ENCODE measurements at places on chromosomes 5 and 9.

- DNase-seq: no peak
Measured at GRCh38 chr5:26259081-26259480, 779.3 kb downstream of the CDH9 start.

GRCh38 chr9:80188579-80188978 is 616.8 kb downstream of the TLE4 start:
- DNase-seq: no peak

GRCh38 chr5:124795829-124796228 is 49.4 kb upstream of the ZNF608 start:
- DNase-seq: no peak

GRCh38 chr9:20722221-20722620 is 38.2 kb downstream of the FOCAD start:
- no peak for DNase-seq

DNA sequence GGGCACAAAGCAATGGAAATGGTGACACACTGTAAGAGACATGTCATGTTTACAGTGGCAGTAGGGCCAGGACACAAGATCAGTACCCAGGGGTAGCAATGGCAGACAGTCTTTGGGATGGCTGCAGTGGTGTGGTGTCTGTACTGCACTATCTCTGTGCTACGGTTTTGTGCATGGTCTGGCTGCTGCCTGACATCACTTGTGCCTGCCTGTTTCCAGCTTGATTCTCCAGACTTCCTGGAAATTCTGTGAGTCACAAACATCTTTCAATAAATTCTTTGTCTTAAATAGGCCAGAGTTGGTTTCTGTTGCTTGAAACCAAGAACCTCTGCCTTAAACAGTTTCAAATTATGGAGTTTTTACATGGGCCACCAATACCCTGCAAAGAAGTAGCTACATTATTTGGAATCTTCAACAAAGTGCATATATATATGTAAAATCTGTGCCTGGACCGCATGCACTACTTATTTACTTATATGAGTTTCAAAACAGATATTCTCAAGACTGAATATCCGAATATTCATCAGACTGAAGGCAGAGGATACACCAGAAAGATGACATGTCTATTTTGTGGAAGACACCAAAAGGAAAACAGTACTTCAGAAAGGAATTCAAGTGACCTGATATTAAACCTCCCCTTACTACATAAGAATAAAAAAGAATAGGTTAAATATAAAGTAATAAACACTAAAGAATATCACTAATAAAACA is 188.1 kb downstream of the RFX3 start:
- DNase-seq: no peak

DNA sequence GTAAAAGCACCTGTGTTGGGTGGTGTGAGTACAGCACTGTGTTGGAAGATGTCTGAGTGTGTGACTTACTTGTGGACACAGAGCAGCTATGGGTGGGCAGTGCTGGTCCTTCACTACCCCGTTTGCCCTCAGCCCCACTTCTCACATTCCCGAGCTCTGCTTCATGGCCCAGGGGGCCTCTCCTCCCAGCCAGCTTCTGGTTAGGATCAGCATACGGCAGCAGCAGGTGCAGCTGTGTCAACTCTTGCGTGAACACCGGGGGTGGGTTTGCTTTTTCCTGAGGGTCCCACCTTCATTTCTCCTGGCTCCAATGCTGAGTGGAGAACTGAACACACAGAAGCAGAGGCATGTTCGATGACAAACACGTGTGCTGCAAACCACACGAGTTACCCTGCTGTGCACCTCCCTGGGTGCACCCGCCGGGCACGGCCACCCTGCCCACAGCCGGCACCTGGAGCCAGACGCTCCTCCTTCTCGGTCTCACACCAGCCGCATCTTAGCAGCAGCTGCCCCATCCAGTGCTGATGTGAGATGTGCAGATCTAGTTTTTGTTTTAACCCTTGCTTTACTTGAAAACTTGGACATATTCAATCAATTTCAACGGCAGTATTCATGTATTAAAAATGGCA is 14.9 kb upstream of the SLC6A3 start:
- DNase-seq: no peak

- no peak for DNase-seq
Measured at GRCh38 chr9:38166501-38166900, 97.5 kb upstream of the SHB start.

DNA sequence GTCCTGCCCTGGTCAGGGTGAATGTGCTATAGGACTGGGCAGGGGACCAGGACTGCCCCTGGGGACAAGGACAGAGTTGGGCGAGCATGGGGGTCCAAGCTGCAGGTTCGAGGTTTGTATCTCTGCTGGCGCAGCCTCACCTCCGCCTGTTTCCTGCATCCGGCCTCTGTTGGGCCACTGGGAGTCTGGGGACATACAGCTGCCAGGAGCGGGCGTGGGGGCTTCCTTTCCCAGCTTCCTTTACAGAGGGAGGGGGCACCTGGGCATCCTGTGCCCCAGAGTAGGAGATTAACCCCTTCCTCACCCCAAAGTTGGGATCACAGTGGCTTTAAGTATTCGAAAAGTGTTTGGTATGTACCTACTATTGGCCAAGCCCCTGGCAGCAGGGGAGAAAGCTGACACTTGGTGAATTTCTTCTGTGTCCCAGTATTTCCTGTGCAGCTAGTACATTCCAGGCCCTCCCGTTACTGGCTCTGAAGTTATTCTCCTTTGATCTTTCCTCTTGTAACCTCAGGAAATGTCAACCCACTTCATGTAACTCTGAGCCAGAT is 19.0 kb downstream of the OLFML2A start:
- no peak for DNase-seq

- no peak for DNase-seq
Measured at GRCh38 chr9:1267581-1267980, 217.4 kb downstream of the DMRT2 start.

DNA sequence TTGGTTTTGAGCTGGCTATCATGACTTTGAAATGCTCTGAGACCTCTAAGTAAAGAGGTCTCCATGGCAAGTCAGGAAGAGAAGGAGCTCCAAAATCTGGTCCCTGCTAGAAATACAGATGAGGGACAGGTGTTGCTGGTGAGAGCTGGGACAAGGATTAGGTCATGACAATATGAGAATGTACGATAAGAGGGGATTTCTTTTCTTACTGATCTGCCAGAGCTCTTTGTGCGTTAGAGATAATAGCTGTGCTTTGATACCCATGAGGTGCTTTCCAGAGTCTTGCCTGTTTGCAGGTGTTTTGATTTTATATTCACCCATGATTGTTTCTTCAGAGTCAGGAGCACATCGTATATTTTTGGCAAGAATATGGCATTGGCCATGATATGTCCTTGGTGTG is 56.5 kb downstream of the ANKRD33B start:
- DNase-seq: no peak

DNA sequence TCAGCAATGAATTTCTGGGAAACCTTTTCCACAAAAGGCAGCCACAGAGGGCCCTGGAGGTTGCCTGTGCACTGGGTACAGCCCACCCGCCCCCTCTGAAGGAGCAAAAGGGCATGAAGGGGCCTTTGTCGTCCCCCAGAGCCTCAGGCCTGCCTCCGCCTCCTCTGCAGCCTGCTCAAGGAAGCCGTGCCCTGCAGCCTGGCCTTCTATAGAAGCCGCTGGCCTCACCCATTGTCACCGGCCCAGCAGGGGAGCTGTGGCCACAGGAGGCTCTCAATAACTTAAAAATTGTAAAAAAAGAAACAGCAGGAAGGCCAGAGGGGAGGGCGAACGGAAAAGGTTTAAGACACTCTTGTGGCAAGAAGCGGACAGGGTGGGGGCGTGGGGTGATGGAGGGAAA is 213.3 kb downstream of the IRX2 start:
- no peak for DNase-seq

DNA sequence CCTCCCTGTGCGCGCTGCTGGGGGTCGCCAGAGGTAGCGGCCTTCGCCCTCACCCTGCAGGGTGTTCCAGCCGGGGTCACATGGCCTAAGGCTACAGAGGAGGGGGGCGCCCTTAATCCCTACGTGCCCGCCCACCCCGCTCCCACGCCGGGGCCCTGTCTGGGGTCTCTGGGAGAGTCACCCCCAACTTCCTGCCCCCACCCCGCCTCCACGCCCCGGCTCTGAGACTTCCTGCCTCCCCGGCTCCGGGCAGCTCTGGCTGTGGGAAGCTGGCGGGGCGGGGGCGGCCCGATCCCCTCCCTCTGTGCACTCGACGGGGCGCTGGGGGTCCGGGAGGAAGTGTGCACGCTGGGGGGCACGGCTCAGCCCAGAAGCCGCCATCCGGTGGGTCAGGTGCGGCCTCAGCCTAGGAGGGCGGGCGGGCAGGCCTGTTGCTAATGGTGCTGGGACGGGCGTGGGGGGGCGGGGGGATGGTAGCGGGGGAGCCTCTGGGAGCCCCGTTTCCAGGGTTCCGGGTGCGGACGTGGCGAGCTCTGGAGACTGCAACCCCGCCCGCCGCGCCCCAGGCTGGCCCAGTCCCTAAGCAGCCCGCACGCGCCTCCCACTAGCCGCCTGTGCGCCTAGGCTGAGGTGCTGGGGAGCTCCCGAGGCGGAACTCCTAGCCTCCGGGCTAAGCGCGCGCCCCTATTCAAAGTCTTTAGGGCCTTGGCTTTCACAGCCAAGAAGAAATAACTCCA is 61.6 kb downstream of the CXXC5 start:
- DNase-seq: peak; percentile 56

DNA sequence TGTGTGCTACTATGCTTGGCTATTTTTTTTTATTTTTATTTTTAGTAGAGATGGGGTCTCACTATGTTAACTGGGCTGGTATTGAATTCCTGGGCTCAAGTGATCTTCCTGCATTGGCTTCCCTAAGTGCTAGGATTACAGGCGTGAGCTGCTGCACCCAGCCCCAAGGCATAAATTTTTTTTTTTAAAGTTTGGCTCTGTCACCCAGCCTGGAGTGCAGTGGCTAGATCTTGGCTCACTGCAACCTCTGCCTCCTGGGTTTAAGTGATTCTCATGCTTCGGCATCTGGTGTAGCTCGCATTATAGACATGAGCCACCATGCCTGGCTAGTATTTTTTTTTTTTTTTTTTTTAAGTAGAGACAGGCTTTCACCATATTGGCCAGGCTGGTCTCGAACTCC is 70.3 kb downstream of the RAB24 start:
- no peak for DNase-seq

DNA sequence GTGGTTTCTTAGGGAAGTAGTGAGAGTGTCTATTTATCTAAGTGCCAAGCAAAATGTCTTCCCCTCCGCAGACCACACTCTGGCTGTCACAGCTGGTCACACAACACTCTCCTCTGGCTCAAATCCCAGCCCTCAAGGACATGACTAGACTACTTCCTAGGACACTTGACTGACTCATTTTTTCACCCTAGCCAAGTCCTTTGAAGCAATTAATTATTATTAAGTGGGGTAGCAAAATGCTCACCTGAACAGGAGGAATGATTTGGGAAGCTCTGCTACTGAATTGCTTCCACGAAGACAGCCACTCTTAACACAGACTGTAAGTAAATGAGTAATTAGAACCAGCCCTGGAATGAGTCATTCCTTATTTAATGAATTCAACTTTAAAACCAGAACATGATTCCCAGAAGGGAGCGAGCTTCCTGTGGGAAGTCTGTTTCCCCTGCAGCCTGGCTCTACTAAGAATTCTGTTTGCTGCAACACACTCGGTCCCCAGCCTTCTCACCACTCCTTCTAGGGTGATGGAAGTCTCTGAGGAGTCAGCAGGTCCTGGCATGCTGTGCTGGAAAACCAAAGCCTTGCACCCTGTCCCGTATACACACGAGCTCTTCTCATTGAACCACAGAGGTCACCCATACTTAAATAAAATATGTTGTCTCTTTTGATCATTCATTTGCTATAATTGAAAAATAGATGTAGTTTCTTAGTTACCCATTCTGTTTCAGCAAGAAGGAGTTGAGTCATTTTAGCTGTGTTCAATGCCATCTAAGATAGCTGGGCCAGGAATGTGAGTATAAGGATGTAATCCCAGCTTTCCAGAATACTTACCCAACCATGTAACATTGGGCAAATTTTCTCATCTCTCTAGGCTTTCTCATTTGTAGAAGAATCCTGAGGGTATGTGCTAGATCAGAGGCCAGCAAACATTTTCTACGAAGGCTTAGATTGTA is 218.6 kb upstream of the RASEF start:
- DNase-seq: no peak

DNA sequence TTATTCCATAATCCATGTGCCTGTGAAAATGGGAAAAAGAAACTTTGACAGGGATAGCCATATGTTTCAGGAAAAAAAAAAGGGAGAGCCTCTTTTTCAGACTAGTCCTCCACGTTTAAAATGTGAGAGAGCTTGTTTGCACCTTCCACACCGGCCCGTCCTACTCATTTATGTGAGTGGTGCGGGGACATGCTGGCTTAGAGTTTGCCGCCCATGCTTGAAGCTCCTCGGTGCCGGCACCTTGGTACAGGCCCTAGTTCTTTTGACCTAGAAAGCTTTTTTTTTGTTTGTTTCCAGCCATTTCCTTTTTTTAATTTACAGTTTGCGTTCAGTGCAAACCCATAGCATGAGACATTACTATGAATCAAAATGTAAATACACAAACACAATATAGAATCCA is 27.8 kb downstream of the PSAT1 start:
- no peak for DNase-seq

DNA sequence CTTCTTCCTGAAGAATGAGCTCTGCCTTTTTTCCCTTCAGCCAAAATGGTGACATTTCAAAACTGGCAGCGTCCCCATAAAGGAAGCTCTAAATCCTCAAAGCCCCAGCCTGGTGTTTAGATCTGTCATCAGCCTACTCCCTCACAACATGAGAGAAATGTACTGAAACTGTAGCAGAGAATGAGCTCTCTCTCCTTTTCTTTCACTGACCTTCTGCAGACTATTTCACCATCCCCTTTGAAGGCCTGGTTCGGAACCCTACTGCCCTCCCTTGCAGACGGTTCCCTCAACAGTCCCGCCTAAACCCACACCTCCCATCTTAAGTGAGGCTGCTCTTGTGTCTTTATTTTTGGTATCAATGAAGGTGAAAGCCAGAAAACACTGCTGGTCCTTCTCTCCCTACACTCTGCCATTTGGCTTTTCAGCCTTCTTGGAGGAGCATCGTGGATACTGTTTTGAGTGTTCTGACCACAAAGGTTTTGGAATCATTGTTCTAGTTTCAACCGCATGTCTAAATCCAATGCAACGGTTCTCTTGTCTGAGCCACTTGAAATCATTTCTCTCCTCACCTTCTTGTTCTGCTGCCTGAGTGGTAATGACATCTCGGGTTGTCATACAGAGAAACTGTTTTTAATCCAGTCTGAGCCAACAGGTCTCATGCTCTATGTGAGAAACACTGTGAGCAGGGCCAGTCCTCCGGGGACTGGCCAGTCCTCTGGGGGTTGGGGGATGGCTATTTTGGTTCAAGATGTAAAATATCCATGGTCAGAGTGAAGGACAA is 39.0 kb downstream of the ITK start:
- DNase-seq: no peak

GRCh38 chr9:121261107-121261460 is 6.9 kb upstream of the GSN start:
- peak; percentile 60 for DNase-seq

- DNase-seq: no peak
Measured at GRCh38 chr5:16431490-16431889, 34.1 kb downstream of the ZNF622 start.

- no peak for DNase-seq
Measured at GRCh38 chr5:53479045-53479589, 1.3 kb upstream of the FST start.

- DNase-seq: no peak
Measured at GRCh38 chr9:19554529-19554928, 145.7 kb downstream of the ACER2 start.

GRCh38 chr9:100619194-100619593 is 41.3 kb downstream of the CAVIN4 start:
- no peak for DNase-seq

GRCh38 chr5:124981901-124982300 is 235.5 kb upstream of the ZNF608 start:
- no peak for DNase-seq
